Vagina (tissue), 2 donors: ENCODE measurements at places on chromosomes 1 and 21.

DNA sequence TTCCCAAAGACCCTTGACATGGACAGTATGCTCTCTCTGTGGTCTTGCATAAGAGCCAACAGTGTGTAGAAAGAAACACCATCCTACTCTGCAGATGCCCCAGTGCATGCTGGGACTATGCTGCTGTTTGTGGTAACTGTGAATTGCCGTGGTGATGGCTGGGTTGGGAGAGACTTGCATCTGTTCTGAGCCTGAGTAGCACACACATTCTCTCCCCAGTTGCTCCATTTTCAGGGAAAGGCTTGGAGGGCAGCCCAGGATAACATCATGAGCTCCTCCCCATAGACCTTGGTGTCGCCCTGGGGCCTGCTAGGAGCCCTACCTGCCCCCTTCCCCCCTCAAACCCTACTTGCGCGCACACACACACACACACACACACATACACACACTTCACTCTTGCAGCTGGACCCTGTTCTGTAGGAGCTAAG is 120.9 kb upstream of the IPO9 start:
- no peak for DNase-seq

- DNase-seq: no peak
Measured at GRCh38 chr1:33515607-33516006, 43.2 kb downstream of the ZSCAN20 start.

GRCh38 chr1:158155673-158156072 is 25.0 kb upstream of the CD1D start:
- DNase-seq: no peak

- no peak for DNase-seq
Measured at GRCh38 chr1:154478013-154478412, 24.0 kb upstream of the TDRD10 start.

- DNase-seq: no peak
Measured at GRCh38 chr1:205532996-205533735, 28.7 kb downstream of the CDK18 start.

DNA sequence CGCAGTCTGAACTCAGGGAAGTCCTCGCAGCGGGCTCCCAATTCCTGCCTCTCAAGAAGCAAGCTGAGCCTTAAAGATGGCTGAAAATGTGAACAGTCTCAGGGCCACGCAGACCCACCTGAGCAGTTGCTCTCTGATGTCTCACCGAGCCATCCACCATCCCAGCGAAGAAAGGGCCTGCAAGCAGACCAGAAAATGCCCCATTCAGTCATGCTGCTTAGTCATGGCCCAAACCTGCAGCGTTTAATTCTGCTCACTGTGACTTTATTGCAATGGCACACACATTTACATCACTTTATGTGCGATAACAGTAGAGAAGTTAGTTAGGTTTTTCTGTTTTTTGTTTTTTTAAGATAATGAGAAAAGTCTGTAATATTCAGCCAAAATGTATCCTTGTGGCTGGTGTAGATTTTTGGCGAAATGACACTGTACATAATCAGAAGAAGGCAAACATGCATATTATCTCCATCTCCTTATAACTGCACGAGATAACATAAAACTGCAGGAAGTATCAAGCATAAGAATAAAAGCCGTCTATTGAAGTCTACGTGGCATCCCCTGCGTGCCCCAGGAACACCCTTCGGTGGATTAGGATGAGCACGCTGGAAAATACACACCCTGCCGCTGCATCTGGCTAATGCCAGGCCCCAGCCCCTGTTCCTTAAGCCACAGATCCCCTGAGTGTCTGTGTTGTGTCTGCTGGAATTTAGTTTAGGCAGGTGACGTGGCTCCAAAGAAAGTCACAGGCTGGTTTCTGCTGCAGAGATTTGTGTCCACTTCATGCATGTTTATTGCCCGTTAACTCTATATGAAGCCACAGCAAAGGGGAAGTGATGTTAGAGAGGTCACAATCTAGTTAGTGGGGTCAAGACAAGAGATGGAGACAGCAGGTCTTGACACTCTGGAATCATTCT is 119.8 kb upstream of the IRF2BP2 start:
- DNase-seq: no peak

DNA sequence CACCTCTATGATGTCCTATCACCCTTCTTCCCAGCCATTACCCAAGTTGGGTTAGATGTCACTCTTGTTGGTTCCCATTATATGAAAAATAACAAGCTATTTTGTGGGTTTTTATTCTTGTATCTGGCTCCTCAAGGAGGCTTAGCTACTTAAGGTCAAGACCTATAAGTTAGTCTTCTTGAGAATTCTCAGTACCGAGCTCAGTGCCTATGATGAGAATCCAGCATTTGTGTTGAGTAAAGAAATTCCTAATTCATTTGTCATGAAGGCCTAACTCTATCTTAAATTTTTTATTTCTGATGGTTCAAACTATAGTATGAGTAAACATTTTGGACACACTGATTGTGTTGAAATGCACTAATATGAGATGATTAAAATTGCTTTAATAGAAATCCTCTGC is 15.9 kb downstream of the NUF2 start:
- DNase-seq: no peak

DNA sequence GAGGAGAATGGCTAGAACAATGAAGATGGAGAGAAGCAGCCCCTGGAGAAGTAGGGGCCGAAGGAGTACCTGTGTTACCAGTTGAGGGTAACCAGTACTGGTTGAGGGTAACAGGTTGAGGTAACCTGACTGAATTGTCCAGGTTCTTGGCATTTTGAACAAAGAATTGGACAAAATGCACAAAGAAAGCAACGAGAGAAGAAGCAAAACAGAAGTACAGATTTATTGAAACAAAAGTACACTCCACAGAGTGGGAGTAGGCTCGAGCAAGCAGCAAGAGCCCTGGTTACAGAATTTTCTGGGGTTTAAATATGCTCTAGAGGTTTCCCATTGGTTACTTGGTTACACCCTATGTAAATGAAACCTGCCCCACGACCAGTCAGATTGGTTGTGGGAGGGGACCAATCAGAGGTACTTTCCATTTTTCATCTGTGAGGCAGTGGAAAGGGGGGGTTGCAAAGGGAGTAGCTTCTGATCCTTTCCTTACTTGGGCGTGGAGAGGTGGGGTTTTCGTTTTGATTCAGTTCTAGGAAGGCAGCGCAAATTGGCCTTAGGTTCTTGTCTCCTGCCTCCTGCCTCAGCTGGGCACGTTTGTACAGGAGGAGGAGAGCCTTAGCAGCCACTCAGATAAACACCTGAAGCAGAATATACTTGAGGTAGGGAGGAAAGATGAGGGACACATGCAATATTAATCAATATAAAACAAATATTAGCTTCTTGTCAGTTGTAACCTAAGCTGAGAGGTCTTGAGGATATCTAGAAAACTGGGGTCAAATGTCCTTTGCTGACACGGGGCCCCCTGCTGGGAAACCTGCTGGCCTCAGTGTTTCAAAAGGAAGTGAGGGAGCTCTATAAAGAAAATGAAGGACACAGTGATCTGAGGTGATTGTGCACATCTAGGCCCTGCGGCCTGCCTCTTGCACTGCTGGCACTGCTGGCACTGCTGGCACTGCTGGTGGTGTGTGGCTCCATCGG is 14.3 kb upstream of the LSM10 start:
- no peak for DNase-seq

DNA sequence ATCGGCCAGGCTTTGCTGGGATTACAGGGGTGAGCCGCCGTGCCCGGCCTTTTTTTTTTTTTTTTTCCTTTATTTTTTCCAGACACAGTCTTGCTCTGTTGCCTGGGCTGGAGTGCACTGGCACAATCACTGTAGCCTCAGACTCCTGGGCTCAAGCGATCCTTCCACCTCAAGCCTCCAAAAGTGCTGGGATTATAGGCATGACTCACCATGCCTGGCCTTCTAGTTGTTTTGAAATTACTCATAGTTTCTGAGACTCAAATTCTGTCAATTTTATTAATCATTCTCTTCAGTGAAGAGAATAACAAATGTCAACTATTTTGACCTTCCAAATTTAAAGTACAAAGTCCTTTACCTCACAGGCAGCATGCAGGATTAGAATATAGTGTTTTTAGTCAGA is 374.5 kb downstream of the PLA2G4A start:
- DNase-seq: no peak
